Thoracic aorta (tissue), 2 donors: ENCODE measurements at places on chromosomes 6 and 20. TPM values are rescaled to one million over a fixed set of nuclear protein-coding genes. Genes with fewer than 3 reads are reported as not detected.

PRL gene
- total RNA-seq: not detected

RSPO4 gene
- total RNA-seq: not detected

CRIP3 gene
- not detected for total RNA-seq

UNC5CL gene
- total RNA-seq: 7.9 TPM

OLIG3 gene
- total RNA-seq: not detected

GLP1R gene
- not detected for total RNA-seq

HLA-DQB1 gene
- total RNA-seq: 11.1 TPM

RPS21 gene
- total RNA-seq: 2,724 TPM

- no peak overlapping the region for H3K27ac ChIP-seq
- no peaks in the 10 kb centered on the region for H3K4me1 ChIP-seq
- H3K4me3 ChIP-seq: no peak overlapping the region
- no peaks in the 10 kb centered on the region for H3K27me3 ChIP-seq
These were observed 672.6 kb downstream of the MAFB start for GRCh38 chr20:40016392-40016791.

- H3K27me3 ChIP-seq: no peaks in the 10 kb centered on the region
- H3K4me1 ChIP-seq: no peaks in the 10 kb centered on the region
These were observed 51.2 kb downstream of the VAPB start for GRCh38 chr20:58440021-58440767.

- no peak for DNase-seq
- no peak overlapping the region for H3K4me3 ChIP-seq
- H3K4me1 ChIP-seq: peaks cover 22% of the 10 kb centered on the region
- no peak overlapping the region for H3K27ac ChIP-seq
- H3K27me3 ChIP-seq: no peaks in the 10 kb centered on the region
These were observed 32.0 kb upstream of the SUMO4 start for GRCh38 chr6:149368065-149368464.

- no peak overlapping the region for H3K27ac ChIP-seq
- H3K27me3 ChIP-seq: no peaks in the 10 kb centered on the region
- no peak for DNase-seq
- H3K4me3 ChIP-seq: no peak overlapping the region
- H3K36me3 ChIP-seq: no peaks in the 10 kb centered on the region
- no peaks in the 10 kb centered on the region for H3K4me1 ChIP-seq
These were observed 480.2 kb upstream of the RNF217 start for GRCh38 chr6:124482071-124482491.

DNA sequence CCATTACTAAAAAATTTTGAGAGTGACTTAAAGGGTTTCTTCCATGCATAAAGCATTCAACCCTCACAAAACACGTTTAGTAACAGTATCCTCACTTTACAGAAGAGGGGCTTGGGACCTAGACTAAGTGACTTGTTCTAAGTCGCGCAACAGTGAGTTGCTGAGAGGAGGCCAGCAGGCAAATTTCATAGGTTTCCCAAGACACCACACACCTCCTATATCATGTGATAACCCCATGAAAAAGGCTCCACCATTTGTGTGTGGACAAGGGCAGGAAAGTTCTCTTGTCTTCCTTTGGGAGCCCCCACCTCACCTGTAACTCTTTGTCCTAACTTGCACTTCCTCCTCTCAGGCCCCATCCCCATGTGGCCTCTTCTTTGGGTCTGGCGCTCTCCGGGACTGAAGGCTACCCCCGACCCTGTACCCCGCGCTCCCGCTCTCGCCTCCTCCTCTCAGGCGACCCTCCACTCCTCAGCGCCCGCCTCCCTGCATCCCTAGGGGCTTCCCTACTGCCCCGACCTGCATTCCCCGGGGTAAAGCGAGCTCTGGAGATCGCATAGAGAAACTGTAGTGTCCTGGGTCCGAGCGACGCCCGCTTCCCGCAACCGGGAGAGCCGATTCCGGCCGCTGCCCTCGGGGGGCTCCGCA is 392 bp downstream of the PSMB8 start:
- H3K36me3 ChIP-seq: peaks cover 19% of the 10 kb centered on the region
- peaks cover 4% of the 10 kb centered on the region for H3K4me1 ChIP-seq
- H3K4me3 ChIP-seq: peak overlapping the region; percentile 93
- H3K27ac ChIP-seq: peak overlapping the region; percentile 94

DNA sequence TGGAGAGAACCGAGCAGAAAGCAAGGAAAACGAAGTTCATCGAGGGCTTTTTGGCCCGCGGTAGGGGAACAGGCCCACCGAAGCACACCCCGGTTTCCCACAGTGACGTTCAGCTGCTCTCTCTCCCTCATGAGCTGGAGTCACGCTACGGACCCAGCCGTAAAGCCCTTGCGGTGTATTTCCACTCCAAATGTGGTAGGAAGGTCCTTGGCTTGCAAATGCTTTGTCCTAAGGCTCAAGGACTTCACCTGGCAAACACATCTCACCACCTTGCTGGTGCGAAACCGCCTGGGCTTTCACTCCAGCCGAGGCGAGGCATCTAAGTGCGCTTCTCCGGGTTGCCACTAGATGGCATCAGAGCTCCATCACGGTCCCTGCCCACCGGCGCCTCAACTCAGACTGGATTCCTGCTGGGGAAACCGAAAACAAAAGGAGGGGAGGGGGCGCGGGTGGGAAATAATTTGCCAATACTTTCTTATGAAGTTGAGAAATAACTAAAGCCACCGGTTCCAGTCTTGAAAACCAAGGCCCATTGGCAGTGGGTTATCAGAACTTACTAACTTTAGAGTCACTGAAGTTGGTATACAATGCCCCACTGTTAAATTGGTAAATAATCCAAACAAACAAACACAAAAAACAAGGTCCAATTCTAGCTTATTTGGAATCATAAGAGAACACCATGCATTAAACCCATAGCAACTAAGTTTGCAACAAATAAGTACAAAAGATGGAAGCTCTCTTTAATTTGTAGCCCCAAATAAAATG is 13.4 kb upstream of the FOXC1 start:
- peak overlapping the region; percentile 65 for H3K4me3 ChIP-seq
- no peaks in the 10 kb centered on the region for H3K27me3 ChIP-seq
- no peak overlapping the region for H3K27ac ChIP-seq
- H3K36me3 ChIP-seq: no peaks in the 10 kb centered on the region

GRCh38 chr6:12278915-12279314 is 11.2 kb upstream of the EDN1 start:
- H3K27me3 ChIP-seq: no peaks in the 10 kb centered on the region
- no peak for DNase-seq
- no peaks in the 10 kb centered on the region for H3K36me3 ChIP-seq
- H3K4me3 ChIP-seq: no peak overlapping the region

- peak overlapping the region; percentile 3 for H3K27ac ChIP-seq
- no peaks in the 10 kb centered on the region for H3K4me1 ChIP-seq
- H3K4me3 ChIP-seq: no peak overlapping the region
- H3K36me3 ChIP-seq: peaks cover 44% of the 10 kb centered on the region
These were observed 7.3 kb downstream of the DNTTIP1 start for GRCh38 chr20:45798935-45799642.

GRCh38 chr20:19341348-19342053 is 129.1 kb downstream of the SLC24A3 start:
- no peak for DNase-seq
- no peaks in the 10 kb centered on the region for H3K36me3 ChIP-seq
- H3K4me1 ChIP-seq: peaks cover 21% of the 10 kb centered on the region
- no peak overlapping the region for H3K27ac ChIP-seq

DNA sequence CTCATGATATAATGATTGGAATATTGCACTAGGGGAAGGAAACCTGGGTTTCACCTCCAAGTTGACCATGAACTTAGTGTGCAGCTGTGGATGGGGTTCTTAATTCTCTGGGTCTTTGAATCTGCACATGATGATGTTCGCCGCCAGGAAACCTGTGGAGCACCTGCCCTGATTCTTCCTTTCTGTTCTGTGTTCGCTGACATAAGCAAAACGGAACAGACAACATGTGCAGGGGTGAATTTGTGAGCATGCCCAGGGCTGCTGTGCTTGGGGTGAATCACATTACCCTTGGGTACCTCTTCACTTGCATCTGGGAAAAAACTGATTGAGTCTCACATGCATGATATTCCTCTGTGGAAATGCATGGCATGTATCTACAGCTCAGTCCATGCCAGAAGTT is 48.8 kb downstream of the CAP2 start:
- no peaks in the 10 kb centered on the region for H3K36me3 ChIP-seq
- H3K4me3 ChIP-seq: no peak overlapping the region

DNA sequence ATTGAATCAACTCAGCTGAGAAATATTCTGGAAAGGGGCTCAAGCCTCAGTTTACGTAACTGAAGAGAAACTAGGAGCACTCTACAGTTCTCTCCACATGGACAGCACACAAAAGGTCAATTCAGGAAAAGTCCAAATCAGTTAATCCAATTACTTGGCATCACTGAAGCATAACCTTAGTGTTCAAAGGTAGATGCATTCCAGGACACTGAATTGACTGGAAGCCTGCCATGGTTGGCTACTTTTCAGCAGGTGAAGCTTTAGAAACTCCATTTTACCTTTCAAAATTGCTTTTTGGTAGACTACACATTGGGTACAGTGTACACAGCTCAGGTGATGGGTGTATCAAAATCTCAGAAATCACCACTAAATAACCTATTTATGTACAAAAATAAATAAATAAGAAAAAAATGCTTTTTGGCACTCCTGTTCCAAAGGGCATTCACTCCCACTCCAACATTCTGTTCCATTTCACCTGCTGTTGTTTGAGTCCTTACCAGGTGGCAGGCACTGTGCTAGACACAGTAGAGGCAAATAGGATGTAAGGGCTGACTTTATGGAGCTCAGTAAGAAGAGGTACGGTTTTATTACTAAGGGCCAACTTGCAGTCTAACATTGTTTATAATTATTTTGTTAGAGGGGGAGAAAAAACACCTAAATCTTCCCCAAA is 153.4 kb downstream of the FAXC start:
- H3K27me3 ChIP-seq: no peaks in the 10 kb centered on the region
- no peaks in the 10 kb centered on the region for H3K4me1 ChIP-seq
- H3K36me3 ChIP-seq: no peaks in the 10 kb centered on the region
- H3K27ac ChIP-seq: no peak overlapping the region
- DNase-seq: no peak
- H3K4me3 ChIP-seq: no peak overlapping the region

DNA sequence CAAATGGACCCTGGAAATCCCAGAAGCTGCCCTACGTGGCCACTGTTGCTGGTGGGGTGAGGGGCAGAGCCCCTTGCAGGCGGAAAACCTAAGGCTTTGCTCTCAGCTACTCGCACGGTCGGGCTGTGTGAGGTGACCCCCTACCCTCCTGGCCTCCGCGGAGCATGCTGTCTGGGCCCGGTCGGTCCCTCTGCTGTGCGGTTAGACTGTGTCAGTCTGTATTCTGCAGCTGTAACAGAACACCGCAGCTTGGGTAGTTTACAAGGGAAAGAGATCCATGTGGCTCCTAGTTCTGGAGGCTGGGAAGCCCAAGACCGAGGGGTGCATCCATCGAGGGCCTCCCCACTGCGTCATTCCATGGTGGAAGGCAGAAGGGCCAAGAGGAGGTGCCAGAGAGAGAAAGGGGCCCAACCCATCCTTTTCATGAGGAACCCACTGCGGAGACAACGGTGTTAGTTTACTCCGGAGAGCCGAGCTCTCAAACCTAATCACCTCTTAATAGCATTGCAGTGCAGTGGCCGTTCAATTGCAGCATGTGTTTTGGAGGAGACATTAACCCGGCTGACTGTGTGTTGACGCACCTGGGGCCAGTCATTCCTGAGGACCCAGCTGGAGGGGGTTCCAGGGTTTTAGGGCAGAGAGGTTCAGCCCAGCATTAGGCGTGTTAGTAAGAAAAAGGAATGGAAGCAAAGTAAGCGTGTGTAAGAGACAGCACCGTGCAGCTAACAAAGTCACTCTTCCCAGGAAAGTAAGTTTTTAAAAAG is 18.3 kb downstream of the COL9A3 start:
- DNase-seq: no peak
- H3K4me3 ChIP-seq: no peak overlapping the region
- H3K27me3 ChIP-seq: no peaks in the 10 kb centered on the region
- no peaks in the 10 kb centered on the region for H3K4me1 ChIP-seq
- H3K36me3 ChIP-seq: no peaks in the 10 kb centered on the region

- H3K4me3 ChIP-seq: peak overlapping the region; percentile 60
- no peak for DNase-seq
- no peaks in the 10 kb centered on the region for H3K27me3 ChIP-seq
- peak overlapping the region; percentile 61 for H3K27ac ChIP-seq
- peaks cover 11% of the 10 kb centered on the region for H3K4me1 ChIP-seq
These were observed 107.5 kb downstream of the SLC22A3 start for GRCh38 chr6:160455541-160456213.

DNA sequence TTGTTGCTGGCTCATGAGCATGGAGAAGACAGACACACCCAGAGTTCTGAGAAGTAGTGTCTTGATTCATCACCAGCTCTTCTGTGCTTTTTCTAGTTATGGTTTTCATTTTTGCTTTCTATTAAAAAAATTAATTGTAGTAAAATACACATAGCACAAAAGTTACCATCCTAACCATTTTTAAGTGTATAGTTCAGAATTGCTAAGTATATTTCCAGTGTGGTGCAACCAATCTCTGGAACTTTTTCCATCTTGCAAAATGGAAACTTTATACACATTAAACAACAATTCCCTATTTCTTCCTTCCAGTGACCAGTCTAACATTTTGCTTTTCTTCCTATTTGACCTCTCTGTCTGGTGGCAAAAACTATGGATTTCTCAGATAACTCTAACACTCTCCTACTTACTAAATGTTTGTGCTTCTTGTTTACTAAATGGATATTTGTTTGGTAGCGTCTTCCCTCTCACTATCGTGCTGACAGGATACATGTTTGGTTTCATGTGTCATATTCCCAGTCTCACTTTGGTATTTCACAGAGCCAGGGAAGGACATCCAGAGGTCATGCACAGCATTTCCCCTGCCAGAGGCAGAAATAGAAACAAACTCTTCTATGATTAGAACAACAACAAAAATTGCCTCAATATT is 40.6 kb downstream of the TXLNB start:
- no peak for DNase-seq
- no peaks in the 10 kb centered on the region for H3K27me3 ChIP-seq
- peaks cover 27% of the 10 kb centered on the region for H3K4me1 ChIP-seq
- peak overlapping the region; percentile 63 for H3K27ac ChIP-seq

GRCh38 chr6:40990301-40990700 is 48.7 kb downstream of the UNC5CL start:
- no peak for DNase-seq
- H3K4me3 ChIP-seq: no peak overlapping the region
- H3K4me1 ChIP-seq: no peaks in the 10 kb centered on the region
- no peaks in the 10 kb centered on the region for H3K27me3 ChIP-seq
- no peaks in the 10 kb centered on the region for H3K36me3 ChIP-seq
- no peak overlapping the region for H3K27ac ChIP-seq

GRCh38 chr20:30489614-30490003 is 767.9 kb upstream of the DEFB115 start:
- no peak overlapping the region for H3K27ac ChIP-seq
- no peak for DNase-seq

GRCh38 chr6:112029045-112029822 is 24.7 kb upstream of the CCN6 start:
- no peak overlapping the region for H3K27ac ChIP-seq
- H3K36me3 ChIP-seq: no peaks in the 10 kb centered on the region
- H3K27me3 ChIP-seq: no peaks in the 10 kb centered on the region
- DNase-seq: peak; percentile 13
- H3K4me1 ChIP-seq: no peaks in the 10 kb centered on the region

- H3K4me1 ChIP-seq: peaks cover 27% of the 10 kb centered on the region
- H3K36me3 ChIP-seq: no peaks in the 10 kb centered on the region
- DNase-seq: no peak
- peak overlapping the region; percentile 29 for H3K27ac ChIP-seq
These were observed 310.7 kb downstream of the EYA4 start for GRCh38 chr6:133551847-133552341.
